ENCODE measurements at places on chromosomes 16 and 17.

- no peaks in the 10 kb centered on the region for H3K27me3 ChIP-seq
- H3K4me1 ChIP-seq: peaks cover 25% of the 10 kb centered on the region
- no peak for DNase-seq
- peaks cover 48% of the 10 kb centered on the region for H3K36me3 ChIP-seq
- H3K4me3 ChIP-seq: no peak overlapping the region
Observed at GRCh38 chr17:19380481-19381301, 2.4 kb downstream of the MAPK7 start.

DNA sequence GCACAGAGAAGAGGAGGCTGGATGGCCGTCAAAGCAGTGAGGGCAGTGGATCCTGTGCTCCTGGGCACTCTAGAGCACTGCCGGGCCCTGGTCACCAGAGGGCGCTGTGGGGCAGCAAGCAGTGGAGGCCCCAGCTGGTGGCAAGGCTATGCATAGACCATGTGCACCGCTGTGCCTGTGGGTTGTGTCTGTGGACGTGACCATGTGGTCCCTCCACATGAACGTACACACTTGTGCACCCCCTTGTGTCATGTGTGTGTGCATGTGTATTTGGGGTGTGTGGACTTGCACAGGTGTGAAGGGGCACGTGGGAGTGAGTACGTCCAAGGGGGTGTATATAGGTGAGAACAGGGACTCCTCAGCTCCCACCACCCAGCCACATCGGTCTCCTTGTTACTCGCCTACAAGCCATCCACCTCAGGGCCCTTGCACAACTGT, 4.4 kb upstream of the MAP2K3 start:
- H3K27ac ChIP-seq: no peak overlapping the region
- peaks cover 48% of the 10 kb centered on the region for H3K4me1 ChIP-seq
- H3K36me3 ChIP-seq: no peaks in the 10 kb centered on the region

DNA sequence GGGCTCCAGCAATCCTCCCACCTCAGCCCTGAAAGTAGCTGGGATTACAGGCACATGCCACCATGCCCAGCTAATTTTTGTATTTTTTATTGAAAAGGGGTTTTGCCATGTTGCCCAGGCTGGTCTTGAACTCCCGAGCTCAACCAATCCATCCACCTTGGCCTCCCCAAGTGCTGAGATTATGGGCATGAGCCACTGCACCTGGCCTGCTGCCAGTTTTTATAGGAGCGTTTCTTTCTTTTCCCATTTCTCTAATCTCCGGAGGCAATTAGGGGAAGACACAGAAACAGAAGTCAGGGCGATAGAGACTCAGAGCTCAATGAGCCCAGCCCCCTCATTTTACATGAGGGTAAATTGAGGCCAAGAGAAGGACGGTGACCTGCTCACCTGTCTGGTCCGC, 10.4 kb downstream of the MGAT5B start:
- no peak for DNase-seq
- H3K27ac ChIP-seq: no peak overlapping the region
- H3K36me3 ChIP-seq: no peaks in the 10 kb centered on the region
- H3K27me3 ChIP-seq: no peaks in the 10 kb centered on the region

GRCh38 chr17:29918922-29919856, 10.8 kb downstream of the SSH2 start:
- H3K4me3 ChIP-seq: no peak overlapping the region
- no peaks in the 10 kb centered on the region for H3K27me3 ChIP-seq
- no peaks in the 10 kb centered on the region for H3K4me1 ChIP-seq
- no peaks in the 10 kb centered on the region for H3K36me3 ChIP-seq
- no peak for DNase-seq
- no peak overlapping the region for H3K27ac ChIP-seq

- no peak overlapping the region for H3K4me3 ChIP-seq
- H3K27ac ChIP-seq: no peak overlapping the region
- no peaks in the 10 kb centered on the region for H3K36me3 ChIP-seq
- H3K4me1 ChIP-seq: peaks cover 4% of the 10 kb centered on the region
Observed at GRCh38 chr16:83842756-83843507, 35.2 kb downstream of the HSBP1 start.

DNA sequence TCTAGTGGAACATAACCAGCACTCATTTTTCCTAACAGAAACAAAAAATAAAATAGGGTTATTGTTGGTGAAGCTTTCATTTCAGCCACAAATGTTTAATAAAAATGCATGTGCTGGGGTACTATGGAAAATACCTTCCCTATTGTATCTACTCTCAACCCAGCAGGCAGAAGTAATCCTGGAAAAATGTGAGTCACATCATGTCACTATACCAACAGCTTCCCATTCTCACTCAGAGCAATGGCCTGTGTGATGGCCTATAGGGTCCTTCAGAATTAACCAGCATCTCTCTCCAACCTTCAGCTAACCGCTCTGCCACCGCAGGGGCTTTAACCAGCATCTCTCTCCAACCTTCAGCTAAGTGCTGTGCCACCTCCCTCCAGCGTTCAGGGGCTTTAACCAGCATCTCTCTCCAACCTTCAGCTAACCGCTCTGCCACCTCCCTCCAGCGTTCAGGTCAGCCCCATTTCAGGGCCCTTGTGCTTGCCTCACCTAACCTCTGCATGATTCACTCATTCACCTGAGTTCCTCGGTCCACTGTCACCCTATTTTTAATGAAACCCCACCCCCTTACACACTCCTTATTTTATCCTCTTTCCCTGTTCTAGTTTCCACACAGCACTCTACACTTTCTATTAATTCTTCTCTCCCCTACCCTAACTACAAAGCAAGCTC, 34.0 kb downstream of the UBE2G1 start:
- H3K36me3 ChIP-seq: no peaks in the 10 kb centered on the region
- no peak for DNase-seq
- H3K4me3 ChIP-seq: no peak overlapping the region
- H3K27me3 ChIP-seq: no peaks in the 10 kb centered on the region

DNA sequence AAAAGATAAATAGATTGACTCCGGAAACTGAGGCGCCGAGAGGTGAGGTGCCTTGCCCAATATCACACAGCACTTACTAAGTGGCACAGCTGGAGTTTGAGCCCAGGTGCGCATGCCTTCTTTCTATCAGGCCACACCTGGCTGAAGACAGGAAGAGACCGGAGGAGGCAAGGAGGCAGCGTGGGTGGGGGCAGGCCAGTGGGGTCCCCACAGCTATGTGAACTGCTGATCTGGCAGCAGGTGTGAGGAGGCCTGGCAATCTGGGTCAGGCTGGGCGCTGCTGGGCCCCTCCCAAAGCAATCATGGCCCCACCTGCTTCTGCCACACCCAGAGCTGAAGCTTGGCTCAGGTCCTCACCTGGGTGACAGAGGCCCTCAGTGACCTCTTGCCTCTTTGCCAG, 1.9 kb upstream of the GDPD3 start:
- H3K4me1 ChIP-seq: peaks cover 6% of the 10 kb centered on the region
- no peak for DNase-seq
- H3K27ac ChIP-seq: no peak overlapping the region
- no peak overlapping the region for H3K4me3 ChIP-seq

- H3K36me3 ChIP-seq: no peaks in the 10 kb centered on the region
- DNase-seq: no peak
- H3K4me1 ChIP-seq: peaks cover 30% of the 10 kb centered on the region
- peak overlapping the region; percentile 57 for H3K27ac ChIP-seq
- peak overlapping the region; percentile 44 for H3K4me3 ChIP-seq
Observed at GRCh38 chr17:16215965-16216316, 607 bp upstream of the NCOR1 start.

- H3K4me3 ChIP-seq: no peak overlapping the region
- no peaks in the 10 kb centered on the region for H3K4me1 ChIP-seq
- no peak overlapping the region for H3K27ac ChIP-seq
- H3K36me3 ChIP-seq: no peaks in the 10 kb centered on the region
- no peak for DNase-seq
- H3K27me3 ChIP-seq: no peaks in the 10 kb centered on the region
Observed at GRCh38 chr17:66357037-66357436, 54.6 kb downstream of the PRKCA start.

- peaks cover 56% of the 10 kb centered on the region for H3K4me1 ChIP-seq
- no peak for DNase-seq
- no peaks in the 10 kb centered on the region for H3K36me3 ChIP-seq
- no peak overlapping the region for H3K4me3 ChIP-seq
Observed at GRCh38 chr17:27566671-27567562, 64.1 kb upstream of the LGALS9 start.

DNA sequence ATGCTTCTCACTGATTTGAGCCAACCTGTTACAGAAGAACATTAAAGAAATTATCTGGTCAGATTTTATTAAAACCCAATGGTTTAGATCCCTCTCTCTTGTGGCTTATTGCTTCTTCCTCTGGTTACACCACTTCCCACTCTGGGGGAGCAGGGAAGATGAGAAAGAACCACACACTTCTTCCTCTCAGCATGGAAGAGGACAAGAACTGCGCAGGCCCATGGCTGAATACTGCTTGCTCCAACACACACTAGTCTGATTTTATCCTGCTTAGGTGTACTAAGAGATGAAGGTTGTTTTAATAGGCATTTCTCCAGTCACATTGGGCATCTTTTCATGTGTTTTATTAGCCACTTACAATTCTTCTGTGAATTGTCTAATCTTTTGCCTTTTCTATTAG, 27.6 kb downstream of the MAP3K3 start:
- H3K27ac ChIP-seq: no peak overlapping the region
- DNase-seq: no peak
- peaks cover 16% of the 10 kb centered on the region for H3K4me1 ChIP-seq
- no peak overlapping the region for H3K4me3 ChIP-seq

DNA sequence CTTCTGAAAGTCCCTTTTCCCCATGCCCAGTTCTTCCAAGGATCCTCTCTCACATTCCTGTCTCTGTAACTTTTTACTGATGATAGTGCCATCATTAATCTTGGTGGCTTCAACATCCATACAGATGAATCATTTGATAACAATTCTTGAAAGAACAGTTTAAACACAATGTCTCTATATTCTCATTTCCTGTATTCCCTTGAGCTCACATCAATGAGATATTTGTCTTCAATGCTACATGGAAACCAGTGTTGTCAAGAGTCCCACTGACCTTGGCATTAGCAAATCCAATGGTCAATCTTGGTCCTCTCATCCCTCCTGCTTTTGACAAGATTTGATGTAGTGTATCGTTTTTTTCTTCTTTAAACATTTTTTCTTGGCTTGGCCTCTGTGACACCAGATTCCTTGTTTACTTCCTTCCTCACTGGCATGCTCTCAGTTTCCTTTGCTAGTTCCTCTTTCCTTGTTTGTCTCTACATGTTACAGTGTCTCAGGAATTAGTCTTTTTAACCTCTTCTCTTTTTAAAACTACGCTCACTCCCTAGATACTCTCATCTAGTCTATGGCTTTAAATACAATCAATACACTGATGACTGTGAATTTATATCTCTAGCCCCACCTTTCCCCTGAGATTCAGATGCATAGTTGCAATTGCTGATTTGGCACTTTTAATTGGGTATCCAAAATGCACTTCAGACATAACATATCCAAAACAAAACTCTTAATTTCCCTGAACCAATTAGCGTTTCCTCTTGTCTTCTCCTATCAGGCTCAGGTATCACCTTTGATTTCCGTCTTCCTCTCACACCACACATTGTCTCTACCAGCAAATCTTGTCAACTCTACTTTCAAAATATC, 134.0 kb downstream of the MYO1D start:
- H3K4me3 ChIP-seq: no peak overlapping the region
- H3K36me3 ChIP-seq: no peaks in the 10 kb centered on the region
- no peaks in the 10 kb centered on the region for H3K27me3 ChIP-seq
- no peaks in the 10 kb centered on the region for H3K4me1 ChIP-seq
- H3K27ac ChIP-seq: no peak overlapping the region

GRCh38 chr17:42246515-42246914, 29.7 kb downstream of the STAT5B start:
- H3K27me3 ChIP-seq: no peaks in the 10 kb centered on the region
- peak; percentile 50 for DNase-seq
- no peaks in the 10 kb centered on the region for H3K36me3 ChIP-seq
- no peak overlapping the region for H3K4me3 ChIP-seq
- H3K27ac ChIP-seq: peak overlapping the region; percentile 88

- peaks cover 31% of the 10 kb centered on the region for H3K36me3 ChIP-seq
- peak overlapping the region; percentile 11 for H3K27ac ChIP-seq
- peaks cover 74% of the 10 kb centered on the region for H3K4me1 ChIP-seq
Observed at GRCh38 chr17:38906460-38907228, 18.8 kb upstream of the LASP1NB start.

DNA sequence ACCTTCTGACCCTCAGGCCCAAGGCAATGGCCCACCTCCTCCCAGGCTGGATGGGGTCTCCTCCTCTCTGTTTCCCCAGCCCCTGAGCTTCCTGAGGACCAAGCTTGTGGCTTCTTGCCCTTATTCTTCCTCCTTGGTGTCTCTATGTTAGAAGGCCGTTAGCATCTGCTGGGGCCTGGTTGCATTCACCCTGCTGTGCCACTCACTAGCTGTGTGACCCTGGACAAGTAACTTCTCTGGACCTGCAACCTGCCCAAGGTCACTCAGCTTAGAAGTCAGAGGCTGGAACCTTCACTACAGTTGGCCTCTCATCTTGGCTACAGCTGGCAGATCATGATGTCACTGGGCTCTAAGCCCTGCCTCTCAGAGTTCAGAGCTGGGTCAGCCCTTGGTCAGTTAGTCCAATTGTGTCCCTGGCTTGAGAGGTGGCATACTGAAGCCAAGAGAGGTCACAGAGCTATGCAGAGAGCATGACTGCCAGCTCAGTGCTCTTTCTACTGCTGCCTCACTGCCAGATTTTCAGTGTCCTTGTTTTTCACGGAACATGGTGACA, 3.0 kb downstream of the MT2A start:
- no peak overlapping the region for H3K4me3 ChIP-seq
- peaks cover 47% of the 10 kb centered on the region for H3K4me1 ChIP-seq
- H3K36me3 ChIP-seq: no peaks in the 10 kb centered on the region
- peak overlapping the region; percentile 87 for H3K27ac ChIP-seq
- no peak for DNase-seq

DNA sequence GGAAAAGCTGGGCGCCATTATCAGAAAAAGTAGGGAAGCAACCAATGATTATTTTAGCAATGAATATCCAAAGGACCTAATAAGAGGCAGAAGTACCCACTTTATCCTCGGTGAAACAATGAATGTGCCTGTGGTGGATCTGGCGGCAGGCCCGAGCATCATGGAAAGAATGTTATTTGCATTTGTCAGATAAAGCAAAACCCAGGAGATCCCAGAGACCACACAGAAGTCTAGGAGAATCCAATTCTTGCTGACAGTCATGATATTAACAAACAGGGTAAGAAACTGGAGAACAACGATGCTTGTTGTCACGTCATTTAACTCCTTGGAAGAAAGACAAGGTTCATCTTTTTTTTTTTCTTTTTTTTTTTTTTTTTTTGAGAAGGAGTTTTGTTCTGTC, 12.0 kb upstream of the TNRC6A start:
- no peaks in the 10 kb centered on the region for H3K4me1 ChIP-seq
- no peaks in the 10 kb centered on the region for H3K36me3 ChIP-seq
- no peak overlapping the region for H3K4me3 ChIP-seq
- no peaks in the 10 kb centered on the region for H3K27me3 ChIP-seq
- no peak for DNase-seq
